Stimulated activated CD4-positive, alpha-beta T cell treated with anti-CD3 and anti-CD28 coated beads, Interleukin-4, amount 100 ng/mL, for 1 hour (primary cell): ENCODE measurements at places on chromosomes 3 and 15.

DNA sequence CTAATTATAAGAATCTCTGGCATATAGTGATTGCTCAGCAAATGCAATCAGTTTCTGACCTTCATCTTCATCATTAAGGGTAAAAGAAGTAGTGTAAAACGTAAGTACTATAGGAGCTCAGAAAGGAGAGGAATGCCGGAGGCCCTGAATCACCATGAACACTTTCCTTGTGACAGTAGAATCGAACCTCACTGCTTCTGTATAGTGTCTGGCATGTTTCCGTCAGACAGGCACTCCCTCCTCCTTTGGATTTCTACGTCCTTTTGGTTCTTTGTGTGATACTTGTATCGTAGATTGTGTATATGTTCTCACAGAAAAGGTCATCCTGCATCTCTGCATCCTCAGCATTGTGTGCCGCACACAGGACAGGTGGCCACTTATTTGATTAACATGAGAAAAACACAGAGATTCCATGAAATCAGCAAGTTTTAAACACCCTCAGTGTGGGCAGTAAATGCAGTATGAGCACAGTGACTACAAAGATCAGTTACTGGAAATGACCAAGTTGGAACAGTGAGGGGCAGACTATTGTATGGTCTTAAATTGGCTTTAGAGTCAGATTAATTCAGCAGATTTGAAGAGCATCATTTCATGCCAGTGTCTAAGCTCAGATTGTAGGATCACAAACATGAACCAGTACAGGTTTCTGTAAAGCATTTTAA lies 234.5 kb downstream of the UBE2E2 start:
- no peak for DNase-seq

- no peak for DNase-seq
These were observed 38.8 kb upstream of the RNF7 start for GRCh38 chr3:141699324-141699723.

DNA sequence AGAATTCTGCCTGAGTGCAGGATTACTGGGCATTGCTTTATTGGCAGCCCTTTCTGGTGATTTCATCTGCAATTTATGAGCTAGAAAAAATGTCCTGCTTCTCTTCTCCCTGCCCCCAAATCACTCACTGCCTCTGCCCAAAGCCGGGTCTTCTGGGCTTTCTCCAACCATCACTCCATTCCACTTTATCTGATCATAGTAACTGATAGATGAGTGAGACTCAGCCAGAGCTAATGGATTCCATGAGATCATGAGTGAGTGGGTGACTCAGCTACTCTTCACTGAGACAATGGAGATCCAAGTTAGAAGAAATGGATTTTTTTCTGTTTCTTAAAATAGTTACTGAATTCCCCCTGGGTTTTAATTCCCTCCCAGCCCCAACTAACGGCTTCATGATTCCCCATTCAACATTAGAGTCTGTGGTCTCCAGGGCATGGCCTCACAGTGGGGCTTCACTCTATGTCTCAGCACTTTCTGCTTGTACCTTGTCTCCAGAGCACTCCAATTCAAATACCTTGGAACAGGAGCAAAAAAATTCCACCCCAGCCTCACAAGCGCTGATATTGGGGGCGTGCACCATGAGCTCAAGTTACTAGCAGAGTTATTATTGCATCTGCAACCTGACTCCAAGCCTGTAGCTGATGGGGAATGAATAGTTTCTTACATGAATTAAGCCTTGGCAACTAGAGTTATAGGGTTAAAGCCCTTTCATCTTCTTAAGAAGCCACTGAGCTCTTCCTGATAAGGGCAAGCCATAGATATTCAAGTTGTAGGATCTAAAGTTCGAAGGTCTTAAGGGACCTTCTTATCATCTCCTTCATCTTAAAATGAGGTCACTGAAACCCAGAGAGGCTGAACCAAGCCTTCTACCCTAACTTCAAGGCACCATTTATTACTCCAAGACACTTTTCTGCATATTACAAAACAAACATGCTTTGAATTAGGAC lies 85.9 kb downstream of the AGBL1 start:
- DNase-seq = no peak

- DNase-seq = no peak
These were observed 78.4 kb downstream of the PLSCR2 start for GRCh38 chr3:146390957-146391356.

GRCh38 chr15:69691307-69692015 lies 238.8 kb downstream of the RPLP1 start:
- no peak for DNase-seq

DNA sequence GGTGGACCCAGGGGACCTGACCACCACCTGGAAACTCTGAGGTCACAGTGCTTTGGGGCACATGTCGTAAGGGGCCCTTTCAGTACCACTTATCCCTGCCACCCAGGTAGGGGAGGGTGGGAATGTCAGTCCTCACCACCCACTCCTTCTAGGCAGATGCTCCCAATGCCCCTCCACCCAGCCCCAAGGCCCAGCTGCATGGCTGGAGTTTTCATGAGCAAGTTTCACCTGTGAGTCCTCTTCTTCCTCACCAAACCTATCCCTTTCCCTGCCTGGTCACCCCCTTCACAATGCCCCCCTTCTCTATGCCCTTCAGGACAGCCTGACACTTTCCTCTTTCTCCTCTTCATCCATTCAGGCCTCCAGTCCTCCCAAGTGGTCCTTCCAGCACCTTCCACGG lies 9.8 kb downstream of the FAM174B start:
- DNase-seq = no peak

- DNase-seq = no peak
These were observed 185.9 kb upstream of the NSMCE3 start for GRCh38 chr15:29455530-29455929.

GRCh38 chr15:58410353-58410752 lies 21.4 kb upstream of the LIPC start:
- DNase-seq = peak; percentile 16

DNA sequence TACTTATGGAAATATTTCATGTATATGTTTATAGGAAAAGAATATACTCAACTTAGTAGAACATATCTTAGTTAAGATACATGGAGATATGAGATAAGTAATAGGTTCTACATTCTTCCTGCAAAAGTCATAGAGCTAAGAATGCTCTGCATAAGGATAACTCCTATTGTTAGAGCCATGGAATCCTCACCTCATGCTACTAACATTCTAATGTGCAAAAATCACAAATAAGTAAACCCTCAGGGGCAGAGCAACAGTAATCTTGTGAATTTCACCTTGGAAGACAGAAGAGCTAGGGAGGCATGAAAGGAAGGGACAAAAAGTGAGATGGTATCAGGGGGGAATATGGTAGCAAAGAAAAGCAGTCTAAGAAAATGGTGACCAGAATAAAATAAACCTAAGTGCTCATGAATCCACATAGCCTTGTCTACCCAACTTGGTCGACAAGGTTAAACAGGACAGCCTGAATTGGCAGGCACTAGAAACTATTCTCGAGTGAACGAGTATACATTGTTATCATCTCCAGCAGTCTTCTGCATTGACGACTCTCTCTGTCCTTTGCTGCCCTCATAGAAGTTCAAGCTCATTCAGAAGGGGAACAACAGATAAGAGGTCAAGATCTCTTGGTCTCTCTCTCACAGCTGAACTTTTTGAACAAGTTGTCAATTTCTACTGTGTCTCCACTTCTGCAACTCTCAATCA lies 52.8 kb downstream of the XRN1 start:
- DNase-seq = no peak

- no peak for DNase-seq
These were observed 10.5 kb upstream of the C3orf49 start for GRCh38 chr3:63808633-63809032.

- no peak for DNase-seq
These were observed 5.6 kb upstream of the MFGE8 start for GRCh38 chr15:88918738-88919137.

GRCh38 chr3:138472141-138472825 lies 37.9 kb downstream of the ESYT3 start:
- DNase-seq = no peak

- DNase-seq = no peak
These were observed 118.5 kb downstream of the OPA1 start for GRCh38 chr3:193711523-193711963.

GRCh38 chr15:82877825-82878224 lies 68.4 kb downstream of the WHAMM start:
- DNase-seq = no peak

DNA sequence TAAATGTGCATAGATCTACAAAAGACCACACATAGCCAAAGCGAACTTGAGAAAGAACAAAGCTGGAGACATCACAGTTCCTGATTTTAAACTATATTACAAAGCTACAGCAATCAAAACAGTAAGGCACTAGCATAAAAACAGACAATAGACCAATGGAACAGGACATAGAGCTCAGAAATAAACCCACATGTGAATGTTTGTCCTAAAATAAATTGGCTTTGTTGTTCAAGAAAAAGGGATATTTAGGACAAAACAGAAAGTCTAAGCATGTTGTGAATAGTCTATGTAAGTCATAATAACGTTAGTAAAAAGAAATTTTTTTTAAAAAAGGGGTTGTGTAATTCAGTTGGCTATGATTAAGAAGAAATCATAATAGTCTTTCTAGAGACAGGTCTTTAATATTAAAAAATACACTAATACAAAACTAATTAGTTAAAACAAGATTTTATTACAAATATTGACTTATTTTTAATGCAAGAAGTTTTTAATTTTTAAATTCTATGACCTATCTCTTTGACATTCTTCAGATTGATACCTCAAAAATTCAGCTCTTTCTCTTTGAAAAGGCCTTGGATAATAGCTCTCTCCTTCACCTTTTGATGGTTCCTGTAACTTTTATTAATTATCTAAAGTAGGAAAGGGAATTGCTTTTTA lies 11.6 kb downstream of the TMEM212 start:
- no peak for DNase-seq

DNA sequence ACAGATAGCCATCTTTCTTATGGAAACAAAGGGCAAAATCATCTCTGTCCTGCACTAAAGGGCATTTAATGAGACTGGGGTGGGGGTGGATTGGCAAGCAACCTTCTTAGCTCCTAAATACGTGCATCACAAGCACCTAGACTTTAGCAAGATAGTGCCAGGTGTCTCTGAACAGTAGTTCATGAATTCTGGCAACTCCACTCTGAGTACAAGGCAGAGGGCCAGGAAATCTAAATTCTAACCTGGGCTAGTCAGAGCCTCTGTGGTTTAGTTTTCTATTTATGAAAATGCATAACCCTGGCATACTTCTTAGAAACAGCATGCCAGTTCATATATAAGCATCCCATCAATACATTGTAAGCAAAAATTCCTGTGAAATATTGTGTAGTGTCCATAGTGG lies 788.5 kb downstream of the MCTP2 start:
- DNase-seq = no peak

DNA sequence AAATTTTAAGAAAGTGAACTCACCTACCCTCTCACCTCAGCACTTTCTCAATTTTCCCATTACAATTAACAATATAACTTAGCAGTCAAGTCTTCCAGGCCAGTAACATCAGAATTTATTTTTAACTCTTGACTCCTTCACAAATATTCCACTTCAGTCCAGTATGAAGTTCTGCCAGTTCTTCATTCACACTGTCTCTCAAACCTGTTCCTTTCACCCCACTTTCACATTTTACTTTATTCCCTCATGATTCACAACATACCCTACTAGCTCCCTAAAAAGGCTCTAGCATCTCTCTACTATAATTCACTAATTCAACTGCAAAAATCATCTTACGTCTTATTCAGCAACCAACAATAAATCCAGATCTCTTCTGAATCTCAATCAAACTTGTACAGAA lies 3.8 kb downstream of the GSK3B start:
- DNase-seq = no peak

- DNase-seq = no peak
These were observed 198.3 kb downstream of the UBE3A start for GRCh38 chr15:25240461-25241021.

DNA sequence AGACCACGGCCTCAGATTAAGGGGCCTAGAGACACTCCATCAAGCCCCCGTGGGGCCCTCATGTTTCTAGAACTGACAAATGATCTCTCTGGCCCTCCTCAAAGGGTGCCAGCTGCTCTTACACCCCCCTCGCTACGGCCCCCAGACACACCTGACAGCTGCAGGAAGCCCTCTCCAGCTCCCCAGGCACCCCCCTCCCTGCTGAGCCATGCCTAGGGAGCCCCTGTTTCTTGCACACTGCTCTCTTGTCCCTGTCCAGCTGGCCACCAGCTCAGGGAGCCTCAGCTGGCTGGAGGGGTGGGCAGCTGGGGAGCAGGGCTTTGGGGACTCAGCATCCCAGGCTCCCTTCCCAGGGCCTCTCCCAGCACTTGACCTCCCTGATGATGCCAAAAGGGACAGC lies 14.8 kb downstream of the TNK2 start:
- no peak for DNase-seq

DNA sequence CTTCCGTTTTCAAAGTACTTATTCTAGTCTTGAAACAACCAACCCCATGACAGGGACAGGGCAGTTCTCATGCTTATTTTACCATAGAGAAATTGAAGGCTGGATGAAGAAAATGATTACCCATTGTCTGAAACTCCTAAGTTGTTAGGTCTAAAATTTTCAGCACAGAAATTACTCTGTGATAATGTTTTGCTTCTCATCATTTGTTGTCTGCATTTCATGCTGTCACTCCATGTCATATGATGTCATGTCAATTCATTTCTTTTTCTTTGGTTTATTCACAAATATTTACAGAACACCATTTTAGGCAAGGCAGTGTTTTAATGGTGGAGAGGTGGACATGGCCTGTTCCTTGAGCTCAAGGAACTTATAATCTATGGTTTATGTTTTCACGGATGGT lies 98.2 kb upstream of the RASGRP1 start:
- no peak for DNase-seq

- no peak for DNase-seq
These were observed 63.1 kb downstream of the STRIT1 start for GRCh38 chr3:155230382-155230781.

DNA sequence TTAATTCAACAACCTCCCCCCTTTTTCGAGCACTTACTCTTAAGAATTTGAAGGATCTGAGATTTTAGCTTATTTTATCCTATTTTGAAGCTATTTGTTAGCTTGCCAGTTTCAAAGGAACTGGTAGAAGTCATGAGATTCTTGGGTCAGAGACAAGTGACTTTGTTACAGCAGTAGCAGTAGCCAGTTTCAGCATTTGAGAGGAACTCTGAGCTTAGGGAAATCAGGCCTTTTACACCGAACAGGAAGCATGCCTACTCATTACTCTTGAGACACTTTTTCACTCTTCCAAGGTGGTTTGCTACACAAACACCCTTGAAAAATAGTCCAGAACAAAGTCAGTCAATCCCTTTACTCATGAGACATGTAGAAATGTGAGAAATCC lies 24.5 kb upstream of the TM4SF1 start:
- no peak for DNase-seq

GRCh38 chr3:149273096-149273751 lies 51.6 kb upstream of the CP start:
- DNase-seq = no peak
